HT-29 (cell line): ENCODE measurements at places on chromosomes 3 and 15.

- peak; percentile 62 for DNase-seq
Measured at GRCh38 chr3:111538681-111539083, 3.3 kb upstream of the CD96 start.

- peak; percentile 66 for DNase-seq
Measured at GRCh38 chr3:134309987-134310700, 59.5 kb upstream of the RYK start.

DNA sequence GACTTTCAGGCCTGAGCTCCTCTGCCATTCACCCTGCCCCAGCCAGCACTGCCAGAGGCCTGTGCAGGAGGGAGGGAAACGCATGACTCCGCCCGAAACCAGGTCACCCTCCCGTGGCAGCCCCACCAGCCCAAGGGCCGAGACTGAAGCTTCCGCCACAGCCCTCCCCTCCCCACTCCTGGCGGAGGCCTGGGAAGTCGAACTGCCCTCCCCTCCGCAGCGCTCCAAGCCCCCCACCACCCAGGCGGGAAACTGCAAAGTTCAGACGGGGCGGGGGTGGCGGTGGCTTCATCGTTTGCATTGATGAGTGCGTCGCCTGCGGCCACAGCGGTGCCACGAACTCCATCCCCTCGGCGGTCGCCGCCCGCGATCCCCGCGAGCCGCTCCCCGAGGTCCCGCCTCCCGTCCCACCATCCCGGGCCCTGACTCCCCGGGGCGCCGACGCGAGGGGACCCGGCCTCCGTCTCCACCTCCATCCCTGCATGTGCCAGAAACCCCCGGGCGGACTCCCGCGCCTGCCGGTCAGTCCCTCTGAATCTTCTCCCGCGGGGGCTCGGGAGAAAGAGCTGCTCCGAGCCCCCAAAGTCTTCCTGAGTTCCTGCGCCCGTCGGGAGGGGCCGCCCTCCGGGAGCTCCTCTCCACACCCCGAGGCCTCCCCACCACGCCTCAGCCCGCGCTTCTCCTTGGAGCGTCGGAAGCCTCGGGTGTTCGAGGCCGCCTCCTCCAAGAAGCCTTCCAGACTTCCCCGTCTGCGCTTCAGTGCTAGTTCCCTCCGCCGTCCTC, 698 bp downstream of the MELTF start:
- peak; percentile 27 for DNase-seq

GRCh38 chr3:24508423-24508839, 13.8 kb upstream of the THRB start:
- DNase-seq, result no peak

- no peak for DNase-seq
Measured at GRCh38 chr3:69462826-69463100, 76.9 kb upstream of the FRMD4B start.

- no peak for DNase-seq
Measured at GRCh38 chr3:16520970-16521881, 7.7 kb upstream of the RFTN1 start.

DNA sequence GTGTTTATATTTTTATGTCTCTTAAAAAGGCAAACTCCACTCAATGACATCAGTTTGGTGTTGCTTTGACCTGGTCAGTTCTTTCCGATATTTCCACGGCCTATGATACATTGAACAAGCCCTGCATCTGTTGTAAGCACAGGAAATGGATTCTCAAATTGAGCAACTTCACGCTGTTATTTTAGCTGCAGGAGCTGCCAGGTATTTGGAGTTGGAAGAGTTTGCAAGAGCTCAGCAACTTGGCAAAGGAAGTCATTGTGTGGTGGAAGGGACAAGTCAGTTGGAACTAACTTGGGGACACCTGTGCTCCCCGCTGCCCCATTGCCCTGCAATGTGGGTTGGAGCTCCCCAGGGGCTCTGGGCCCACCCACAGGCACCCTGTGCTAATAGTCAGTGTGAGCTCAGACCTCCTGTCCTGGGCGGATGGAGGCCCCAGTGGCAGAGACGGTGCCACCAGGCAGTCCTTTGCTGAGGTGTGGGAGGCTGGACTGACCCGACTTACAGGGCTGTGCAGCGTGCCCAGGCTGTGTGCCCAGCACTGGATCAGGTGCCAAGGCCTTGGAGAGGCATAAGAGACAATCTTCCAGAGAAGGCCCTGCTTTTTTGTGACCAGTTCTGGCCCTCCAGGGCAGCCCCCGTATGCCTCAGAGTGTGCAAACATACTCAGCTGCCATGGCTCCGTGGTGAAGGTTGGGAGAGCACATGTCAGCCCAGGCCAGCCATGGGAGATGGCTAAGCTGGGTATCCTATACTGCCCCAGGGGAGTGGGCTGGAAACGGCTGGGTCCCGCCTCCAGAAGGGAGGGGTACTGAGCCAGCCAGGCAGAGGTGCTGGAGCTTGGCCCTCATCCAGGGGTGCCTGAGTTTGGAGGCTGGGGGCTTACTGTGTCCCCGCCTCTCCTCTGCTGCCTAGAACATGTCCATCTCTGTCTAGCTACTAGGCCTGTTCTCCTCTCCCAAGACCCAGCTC, 43.5 kb downstream of the KY start:
- DNase-seq, result no peak

GRCh38 chr3:196219194-196219969, 3.0 kb downstream of the SLC51A start:
- peak; percentile 19 for DNase-seq

DNA sequence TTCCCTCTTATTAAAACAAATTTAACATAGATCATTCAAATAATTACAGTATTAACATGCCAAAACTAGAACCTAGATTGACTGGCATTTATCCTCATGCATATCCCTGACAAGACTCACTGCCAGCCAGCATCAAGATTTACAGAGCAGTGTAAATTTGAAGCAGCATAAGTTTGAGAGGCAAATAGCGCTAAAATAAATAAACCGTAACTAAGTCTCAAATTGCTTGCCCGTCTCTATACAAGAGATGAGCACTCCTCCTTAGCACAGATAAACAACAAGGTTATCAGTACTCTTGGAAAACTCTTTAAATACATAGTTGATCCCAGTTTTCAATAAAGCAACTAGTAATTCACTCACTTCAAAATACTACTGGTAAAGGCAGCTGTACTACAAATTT, 29.6 kb downstream of the MSL2 start:
- DNase-seq, result no peak

- no peak for DNase-seq
Measured at GRCh38 chr15:44682211-44682610, 18.7 kb upstream of the SPG11 start.

GRCh38 chr15:67831363-67831762, 6.1 kb downstream of the SKOR1 start:
- no peak for DNase-seq

GRCh38 chr3:129608087-129608935, 1.8 kb upstream of the PLXND1 start:
- DNase-seq, result no peak

DNA sequence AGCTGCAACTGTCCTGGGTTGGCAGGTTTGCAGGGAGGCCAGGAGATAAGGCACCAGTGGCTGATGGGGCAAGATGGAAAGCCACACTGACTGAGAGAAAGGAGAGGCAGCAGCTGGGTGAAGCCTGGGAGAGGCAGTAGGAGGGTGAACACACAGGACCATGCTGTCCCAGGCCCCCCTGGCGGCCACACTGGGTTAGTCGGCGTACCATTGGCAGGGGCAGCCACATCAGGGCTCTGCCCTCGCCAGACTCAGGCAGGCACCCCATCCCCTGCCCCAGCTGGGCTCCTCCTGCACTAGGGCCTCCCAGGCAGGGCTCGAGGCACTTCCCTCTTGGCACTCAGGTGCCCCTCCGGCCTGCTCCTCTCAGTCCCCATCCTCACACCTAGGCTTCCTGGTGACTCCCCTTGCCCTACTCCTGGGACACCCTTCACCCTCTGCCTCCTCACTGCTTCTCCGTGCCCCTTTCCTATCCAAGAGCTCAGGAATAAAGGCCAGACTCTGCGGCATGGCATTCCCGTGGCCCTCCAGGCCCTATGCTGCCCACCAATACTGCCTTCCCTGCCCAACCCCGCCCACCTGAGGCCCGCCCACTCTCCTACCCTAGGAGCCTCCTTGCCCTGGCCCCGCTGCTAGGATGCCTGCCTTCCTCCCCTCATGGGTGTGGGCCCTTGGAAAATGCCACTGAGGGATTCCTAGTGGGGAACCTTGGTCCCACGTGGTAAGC, 28.7 kb upstream of the DUSP7 start:
- peak; percentile 7 for DNase-seq
